HFFc6 (cell line): ENCODE measurements at places on chromosomes 4 and X. TPM values are rescaled to one million over a fixed set of nuclear protein-coding genes. Genes with fewer than 3 reads are reported as not detected.

DNA sequence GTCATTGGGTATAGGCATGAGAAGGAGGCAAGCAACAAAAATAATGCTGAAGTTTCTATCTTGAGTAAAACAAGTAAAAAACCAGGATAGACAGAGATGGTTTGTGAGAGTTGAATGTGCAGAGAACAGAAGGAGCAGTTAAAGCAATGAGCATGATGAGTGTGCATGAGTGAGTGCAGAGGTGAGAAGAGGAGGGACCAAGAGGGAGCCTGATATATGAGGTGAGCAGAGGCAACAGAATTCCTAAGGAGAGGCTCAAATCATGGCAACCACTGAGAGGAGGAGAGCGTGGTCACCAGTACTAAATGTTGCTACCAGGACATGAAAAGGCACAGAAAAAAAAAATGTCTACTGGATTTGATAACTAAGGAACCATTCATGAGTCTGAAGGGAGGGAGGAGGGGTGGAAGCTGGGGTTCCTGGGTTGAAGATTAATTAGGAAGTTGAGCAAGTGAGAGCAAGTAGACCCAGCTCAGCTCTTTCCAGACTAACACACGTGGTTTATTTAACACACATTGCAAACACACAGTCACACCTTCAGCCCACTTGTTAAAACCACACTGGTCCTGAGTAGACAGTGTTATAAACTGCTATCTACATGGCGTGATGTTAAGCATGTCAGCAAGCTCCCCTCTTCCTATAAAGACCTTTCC lies 69.0 kb upstream of the IQCM start:
- no peak overlapping the region for H3K4me3 ChIP-seq
- no peaks in the 10 kb centered on the region for H3K36me3 ChIP-seq
- no peaks in the 10 kb centered on the region for H3K27me3 ChIP-seq
- H3K4me1 ChIP-seq, result peaks cover under 1% of the 10 kb centered on the region
- no peak for DNase-seq

DNA sequence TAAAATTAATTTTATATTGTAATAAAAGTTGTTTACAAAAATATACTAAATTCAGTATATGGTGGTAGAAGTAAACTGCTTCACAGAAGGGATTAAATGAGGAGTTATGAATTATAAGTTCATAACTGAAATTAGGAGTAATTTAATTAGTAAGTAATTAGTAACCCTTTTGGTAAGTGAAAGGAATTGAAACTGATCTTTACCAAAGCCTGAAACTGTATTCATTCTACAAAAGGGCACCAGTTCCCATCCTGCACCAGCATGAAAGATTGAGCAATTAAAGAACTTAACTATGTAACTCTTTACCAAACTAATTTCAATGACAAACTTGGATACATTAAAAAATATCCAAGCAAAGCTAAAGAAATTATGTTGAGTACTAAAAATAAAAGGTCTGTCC lies 8.2 kb downstream of the MED14 start:
- H3K27ac ChIP-seq, result no peak overlapping the region
- no peak overlapping the region for H3K4me3 ChIP-seq
- DNase-seq, result no peak
- H3K36me3 ChIP-seq, result peaks cover 18% of the 10 kb centered on the region

GRCh38 chrX:13033193-13033592 lies 11.2 kb downstream of the FAM9C start:
- H3K27ac ChIP-seq, result no peak overlapping the region
- H3K4me1 ChIP-seq, result peaks cover 28% of the 10 kb centered on the region

Gene RGN
- 0.45 to 3.1 TPM (median 2.4 TPM) in 3 replicates for total RNA-seq

Gene UGT2B7
- 0.14 TPM in 1 of 3 replicates, not detected in the others for total RNA-seq
